NCI-H526 (cell line): ENCODE measurements at places on chromosomes 2 and 18.

DNA sequence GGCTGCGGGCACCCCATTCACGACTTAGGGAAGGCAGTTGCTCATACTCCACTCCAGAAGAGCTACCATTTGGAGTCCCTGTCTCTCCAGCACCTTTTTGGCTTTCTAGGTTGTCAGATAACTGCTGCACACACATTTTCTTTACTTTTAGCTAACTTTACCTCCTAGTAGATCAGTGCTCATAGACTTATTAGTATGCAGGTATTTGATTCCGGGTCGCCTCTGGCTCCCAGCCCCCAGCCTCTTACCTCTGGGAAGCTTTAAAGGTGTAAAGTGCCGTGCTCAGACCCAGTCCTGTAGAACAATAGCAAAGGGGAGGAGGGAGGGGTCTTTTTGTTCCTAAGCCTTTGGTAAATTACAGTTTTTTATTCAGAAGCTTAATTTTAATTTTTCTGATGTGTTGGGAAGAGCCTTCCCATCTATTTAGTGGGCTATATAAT is 102.9 kb downstream of the SPTBN1 start:
- peak; percentile 49 for DNase-seq

GRCh38 chr2:3146175-3146574 is 231.4 kb downstream of the EIPR1 start:
- no peak for DNase-seq

GRCh38 chr2:105380432-105381100 is 18.3 kb downstream of the FHL2 start:
- no peak for DNase-seq

DNA sequence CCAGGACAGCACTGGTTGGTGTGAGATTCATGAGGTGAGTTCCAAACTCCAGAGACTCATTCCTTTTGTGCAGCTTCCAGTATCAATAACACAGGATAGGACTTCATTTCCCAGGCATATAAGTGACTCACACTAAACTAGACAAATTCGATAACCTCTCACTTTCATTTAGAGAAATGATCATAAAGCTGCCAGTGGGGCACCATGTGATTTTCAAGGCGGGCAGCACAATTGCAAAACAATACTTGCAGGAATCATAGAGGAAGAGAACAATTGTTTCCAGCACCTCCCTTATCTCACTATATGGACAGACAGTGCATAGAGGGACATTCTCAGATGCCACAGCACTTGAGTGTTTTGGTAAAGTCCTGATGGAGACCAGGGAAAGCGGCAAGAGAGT is 31.3 kb upstream of the DNAH7 start:
- DNase-seq = no peak

GRCh38 chr2:157024129-157024528 is 233.4 kb upstream of the GALNT5 start:
- DNase-seq = no peak

DNA sequence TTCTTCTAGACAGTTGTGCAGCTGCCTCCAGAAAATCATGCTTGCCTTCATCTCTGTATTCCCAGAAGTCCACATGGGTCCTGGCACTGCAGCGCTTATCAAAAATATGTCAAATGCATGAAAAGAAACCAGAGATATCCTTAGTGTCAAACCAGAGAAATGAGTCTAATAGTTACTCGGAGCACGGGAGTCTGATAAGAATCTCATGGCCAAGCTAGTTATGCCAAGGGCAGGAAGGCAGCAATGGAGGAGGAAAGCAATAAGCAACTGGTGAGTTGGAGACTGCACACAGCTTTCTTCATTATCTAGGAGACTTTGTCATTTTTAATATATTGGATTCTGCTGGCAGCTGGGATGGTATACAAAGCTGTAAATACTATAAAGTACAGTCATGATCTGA is 38.6 kb downstream of the TRIB2 start:
- DNase-seq = no peak

GRCh38 chr2:134334542-134335353 is 80.9 kb downstream of the MGAT5 start:
- DNase-seq = peak; percentile 22

DNA sequence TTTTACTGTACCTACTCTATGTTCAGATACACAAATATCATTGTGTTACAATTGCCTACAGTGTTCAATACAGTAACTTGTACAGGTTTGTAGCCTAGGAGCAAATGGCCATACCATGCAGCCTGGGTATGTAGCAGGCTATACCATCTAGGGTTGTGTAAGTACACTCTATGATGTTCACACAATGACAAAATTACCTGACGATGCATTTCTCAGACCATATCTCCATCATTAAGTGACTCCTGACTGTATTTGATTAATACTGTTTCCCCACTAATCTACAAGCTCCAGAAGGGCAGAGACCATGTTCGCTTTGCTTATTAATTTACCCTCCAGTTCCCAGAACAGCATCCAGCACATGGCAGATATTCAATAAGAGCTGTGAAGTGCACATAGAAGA is 372.2 kb downstream of the METTL4 start:
- DNase-seq = no peak

GRCh38 chr2:238967031-238967977 is 119.4 kb downstream of the TWIST2 start:
- DNase-seq = peak; percentile 52

DNA sequence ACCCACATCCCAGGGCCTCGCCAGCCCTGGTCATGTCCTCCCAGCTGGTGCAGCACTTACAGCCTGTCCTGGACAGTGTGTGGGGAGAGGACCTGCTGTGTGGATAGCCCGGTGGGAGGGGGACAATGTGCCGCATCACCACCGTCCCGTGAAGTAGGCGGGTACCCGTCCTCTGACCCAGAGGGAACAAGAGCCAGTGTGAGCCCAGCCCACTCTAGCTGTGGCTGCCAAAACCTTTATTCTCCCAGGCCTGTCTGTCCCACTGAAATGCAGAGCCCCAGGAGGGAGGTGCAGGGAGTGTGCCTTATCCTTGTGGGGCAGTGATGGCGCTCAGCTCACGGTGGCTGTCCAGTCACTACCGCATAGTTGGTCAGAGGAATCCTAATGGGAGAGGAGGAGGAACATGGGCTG is 1.7 kb downstream of the TRAF3IP1 start:
- DNase-seq = no peak

DNA sequence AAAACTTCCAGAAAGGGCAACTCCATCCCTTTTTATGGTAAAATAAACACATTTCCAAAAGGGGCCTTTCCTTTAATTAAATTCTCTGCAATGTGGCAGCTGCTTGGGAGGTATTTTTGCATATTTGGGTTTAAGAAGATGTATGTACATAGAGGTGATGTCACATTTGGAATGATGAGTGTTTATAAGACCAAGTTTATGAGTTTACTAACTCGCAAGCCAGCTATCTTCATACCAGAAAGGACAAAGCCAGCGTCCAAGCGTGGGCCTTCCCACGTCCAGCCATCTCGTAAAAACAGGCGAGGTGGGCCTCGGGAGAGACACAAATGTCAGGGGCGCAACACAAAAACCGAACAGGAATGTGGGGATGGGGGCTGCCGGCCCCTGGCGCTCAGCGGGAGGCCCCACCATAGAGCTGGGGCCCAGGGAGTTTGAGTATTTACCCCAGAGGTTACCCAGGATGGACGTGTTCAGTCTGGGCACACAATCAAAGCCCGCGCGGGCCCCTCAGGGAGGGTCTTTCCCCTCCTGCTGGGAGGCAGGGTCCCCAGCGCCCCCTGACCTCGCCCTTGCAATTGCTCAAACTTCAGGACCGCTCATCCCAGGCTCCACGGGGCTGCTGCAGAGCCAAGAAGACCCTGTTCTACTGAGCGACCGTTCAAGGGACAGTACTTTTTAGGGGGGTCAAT is 137.3 kb downstream of the TWIST2 start:
- DNase-seq = no peak

GRCh38 chr2:75466708-75467311 is 93.9 kb downstream of the EVA1A start:
- no peak for DNase-seq

DNA sequence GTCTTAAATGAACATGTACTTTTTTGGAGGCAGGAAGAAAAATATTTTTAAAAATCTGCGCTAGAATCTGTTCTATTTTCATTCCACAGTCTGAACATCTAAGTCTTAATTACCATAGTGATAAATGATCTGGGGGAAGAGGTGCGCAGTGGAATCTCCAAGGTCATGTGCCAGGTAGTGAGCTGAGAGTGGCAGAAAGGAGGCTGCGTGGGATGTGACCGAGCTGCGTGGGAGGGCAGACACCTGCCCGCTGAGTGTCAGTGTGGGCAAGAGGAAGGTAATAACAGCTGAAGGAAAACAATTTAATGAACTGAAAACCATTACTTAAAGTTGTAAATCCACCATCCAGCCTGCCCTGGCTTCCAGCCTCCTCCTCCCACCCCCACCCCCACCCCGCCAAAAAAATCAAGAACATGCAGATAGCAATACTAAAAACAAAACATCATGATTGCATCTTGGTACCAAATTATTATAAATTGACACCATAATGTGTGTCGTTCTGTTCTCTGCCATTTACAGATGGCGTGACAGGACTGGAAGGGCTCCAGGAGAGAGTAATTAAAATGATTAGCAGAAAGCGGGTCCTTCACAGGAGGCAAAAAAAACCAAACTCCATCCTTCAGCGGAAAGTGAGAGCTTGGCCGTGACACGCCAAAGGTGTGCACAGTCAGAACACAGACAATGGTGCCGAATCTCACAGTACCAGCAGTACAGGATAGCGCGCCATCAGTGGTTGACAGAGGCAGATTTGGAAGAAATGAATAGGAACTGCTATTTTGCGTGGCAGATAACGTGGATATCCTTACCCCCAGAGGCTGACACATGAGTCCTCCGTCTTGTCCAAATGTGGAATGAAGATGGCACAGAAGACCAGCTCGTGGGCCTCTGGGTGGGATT is 11.4 kb upstream of the DTNB start:
- DNase-seq = no peak

DNA sequence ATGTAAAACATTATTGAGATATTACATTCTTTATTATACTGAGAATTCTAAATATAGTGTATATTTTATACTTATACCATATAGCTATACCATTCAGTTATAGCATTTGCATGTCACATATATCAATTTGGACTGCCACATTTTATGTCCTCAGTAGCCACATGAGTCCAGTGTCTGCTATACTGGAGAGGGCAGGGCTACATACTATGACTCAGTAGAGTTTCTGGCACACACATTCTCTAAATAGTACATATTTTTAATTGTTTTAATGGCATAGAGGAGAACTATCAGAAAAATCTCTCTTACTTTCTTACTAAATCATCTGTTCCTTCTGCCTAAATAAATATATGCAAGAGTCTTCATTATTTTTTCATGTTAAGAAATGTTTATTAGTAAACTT is 55.4 kb upstream of the COL5A2 start:
- DNase-seq = no peak

DNA sequence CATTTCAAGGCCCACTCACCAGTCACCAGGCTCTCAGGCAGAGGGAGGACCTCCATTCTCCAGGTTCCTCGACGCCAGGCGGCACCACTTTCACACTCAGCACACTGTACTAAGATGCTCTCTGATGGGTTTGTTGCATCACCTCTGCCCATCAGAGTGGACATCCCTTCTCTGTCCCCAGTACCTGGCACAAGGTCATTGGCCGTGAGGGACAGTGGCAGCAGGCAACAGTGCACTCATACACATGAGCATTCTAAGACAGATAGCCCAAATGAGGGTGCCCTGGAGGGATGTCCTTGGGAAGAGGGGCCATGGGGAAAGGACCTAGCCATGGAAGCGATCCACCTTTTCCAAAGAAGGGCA is 3.0 kb upstream of the ADRA2B start:
- DNase-seq = no peak

- no peak for DNase-seq
These were observed 47.6 kb downstream of the RPL37A start for GRCh38 chr2:216546241-216546640.

- no peak for DNase-seq
These were observed 86.7 kb upstream of the ATP8B1 start for GRCh38 chr18:57889841-57890240.

DNA sequence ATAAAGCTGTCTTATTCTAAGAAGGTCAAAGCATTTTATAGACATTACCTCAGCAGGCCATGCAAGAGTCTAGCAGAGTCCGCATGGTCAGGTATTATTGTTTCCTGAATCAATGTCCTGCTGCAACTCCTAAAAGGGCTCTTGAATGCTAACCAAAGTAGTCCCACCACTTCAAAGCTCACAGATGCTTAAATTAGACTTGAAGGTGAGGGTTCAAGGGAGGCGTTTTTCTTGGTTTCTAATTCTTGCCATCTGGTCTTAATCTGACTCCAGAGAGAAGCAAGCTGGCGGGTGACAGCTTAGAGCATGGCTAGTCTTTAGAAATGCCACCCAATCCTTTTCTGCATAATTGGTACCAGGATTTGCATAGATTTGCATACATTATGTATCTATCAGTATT is 226.3 kb downstream of the MREG start:
- DNase-seq = no peak

- DNase-seq = no peak
These were observed 117.2 kb downstream of the UXS1 start for GRCh38 chr2:106076941-106077340.

GRCh38 chr2:139142252-139142880 is 362.2 kb upstream of the NXPH2 start:
- DNase-seq = no peak

- DNase-seq = no peak
These were observed 30.1 kb downstream of the IDH1 start for GRCh38 chr2:208224802-208225201.

DNA sequence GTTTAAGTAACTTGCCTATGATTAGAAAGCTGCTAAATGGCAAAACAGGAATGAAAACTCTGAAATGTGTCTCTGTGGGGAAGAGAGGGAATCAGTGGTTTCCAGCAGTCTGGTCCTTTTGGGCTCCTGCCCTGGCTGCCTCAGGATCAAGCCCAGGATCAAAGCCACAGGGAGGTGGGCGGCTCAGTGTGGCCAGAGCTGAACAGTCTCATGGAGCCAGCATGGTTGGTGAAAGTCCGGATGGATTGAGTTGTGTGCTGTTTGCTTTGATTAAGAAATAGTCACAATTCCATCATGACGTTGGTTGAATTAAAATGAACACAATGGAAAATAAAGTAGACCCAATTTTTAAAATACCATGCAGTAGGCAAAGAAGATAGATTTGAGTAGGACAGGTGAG is 344.2 kb downstream of the LPIN1 start:
- no peak for DNase-seq

- DNase-seq = no peak
These were observed 414.0 kb upstream of the TNP1 start for GRCh38 chr2:217273851-217274250.

DNA sequence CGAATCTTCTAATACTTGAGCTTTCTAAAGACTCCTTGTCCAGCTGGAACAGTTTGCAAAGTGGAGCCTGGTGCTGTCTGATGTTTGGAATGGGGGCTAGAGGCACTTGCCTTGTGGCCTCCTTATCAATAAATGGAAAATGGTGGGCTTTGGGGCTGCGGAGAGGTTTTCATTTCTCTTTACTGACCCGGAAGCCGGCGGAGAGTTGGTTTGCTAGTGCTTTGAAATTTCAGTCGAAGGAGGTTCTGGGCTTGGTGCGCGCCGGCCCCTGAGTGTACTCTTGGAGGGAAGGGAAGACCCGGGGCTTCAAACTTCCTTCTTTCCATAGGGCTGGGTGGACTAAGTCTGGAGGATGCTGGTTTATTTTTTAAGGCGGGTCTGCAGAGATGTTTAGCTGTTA is 714 bp downstream of the RPIA start:
- peak; percentile 38 for DNase-seq

GRCh38 chr18:63083020-63083531 is 236.5 kb downstream of the BCL2 start:
- DNase-seq = no peak
